ENCODE measurements at places on chromosomes 4 and X.

- no peak for DNase-seq
These were observed 16.0 kb downstream of the IGFBP7 start for GRCh38 chr4:57093845-57094831.

- DNase-seq, result no peak
These were observed 9.9 kb upstream of the SPON2 start for GRCh38 chr4:1182313-1182712.

DNA sequence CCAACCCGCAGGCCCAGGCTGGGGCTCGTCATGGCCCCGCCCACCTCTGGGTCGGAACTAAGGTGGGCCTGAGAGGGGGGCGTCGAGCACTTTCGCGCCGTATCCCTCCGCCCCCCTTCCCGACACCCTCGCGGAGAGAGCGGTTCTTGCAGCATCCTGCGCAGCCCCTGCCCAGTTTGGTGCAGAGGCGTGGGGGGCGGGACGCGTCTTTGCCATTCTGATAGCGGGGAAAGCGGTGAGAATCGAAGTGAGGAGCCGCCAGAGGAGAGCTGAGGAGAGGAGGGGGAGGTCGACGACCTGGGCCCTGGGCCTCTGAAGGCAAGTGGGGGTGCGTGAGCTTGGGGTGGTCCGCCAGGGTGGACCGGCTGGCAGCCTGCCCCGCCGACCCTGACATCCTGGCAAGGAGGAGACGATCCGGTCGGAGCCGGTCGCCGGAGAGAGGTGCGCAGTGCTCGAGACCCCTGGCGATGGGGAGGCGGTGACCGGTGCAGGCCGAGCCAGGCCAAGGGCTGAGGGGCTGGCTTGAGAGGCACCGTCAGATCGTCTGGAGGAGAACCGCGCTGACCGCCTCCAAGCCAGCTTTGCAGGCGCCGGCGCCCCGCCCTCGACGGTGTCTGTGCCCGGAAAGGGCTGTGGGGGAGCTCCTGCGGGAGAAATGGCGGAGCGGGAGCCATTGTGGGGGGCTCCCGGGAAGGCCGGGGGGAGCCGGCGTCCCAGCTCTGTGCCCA is 25.5 kb downstream of the GPRASP3 start:
- DNase-seq, result no peak

- DNase-seq, result no peak
These were observed 332.7 kb downstream of the MID1IP1 start for GRCh38 chrX:39133971-39134370.

- DNase-seq, result no peak
These were observed 342.7 kb downstream of the PDGFC start for GRCh38 chr4:156628858-156629257.

- DNase-seq, result no peak
These were observed 105.8 kb upstream of the MAGEB18 start for GRCh38 chrX:26032111-26032912.

GRCh38 chrX:76279007-76279406 is 106.1 kb downstream of the PBDC1 start:
- DNase-seq, result no peak

DNA sequence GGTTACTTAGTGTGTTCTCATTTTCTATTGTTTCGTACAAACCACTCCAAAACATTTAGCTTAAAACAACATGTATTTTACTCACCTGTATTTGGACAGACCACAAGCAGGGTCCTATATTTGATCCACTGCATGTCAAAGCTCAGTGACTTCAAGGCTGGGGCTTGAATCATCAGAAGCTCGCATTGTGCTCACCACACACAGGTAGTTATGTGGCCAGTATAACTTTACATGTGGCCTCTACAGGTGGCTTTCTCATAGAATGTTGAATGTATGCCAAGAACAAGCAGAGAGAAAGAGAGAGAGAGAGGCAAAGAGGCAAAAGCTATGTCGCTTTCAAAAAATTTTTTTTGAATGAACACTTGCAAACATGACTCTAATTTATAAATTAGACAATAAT is 107.6 kb downstream of the QRFPR start:
- DNase-seq, result no peak

DNA sequence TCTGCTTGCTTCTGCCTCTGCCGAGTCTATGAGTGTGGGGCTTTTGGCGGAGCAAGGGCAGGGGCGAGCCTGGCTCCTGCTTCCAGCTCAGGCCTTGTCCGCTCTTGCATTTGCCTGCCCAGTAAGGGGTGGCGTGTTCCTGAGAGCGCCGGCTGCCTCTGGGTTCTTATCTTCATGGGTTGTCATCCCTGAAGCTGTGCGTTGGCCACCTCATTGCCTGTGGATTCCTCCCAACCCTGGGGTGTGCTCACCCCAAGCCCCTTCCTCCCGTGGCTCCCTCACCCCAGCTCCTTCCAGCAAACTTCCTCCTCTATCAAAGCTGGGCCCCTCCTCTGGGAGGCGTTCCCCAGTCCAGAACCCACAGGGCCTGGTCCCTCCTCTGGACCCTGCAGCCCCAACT is 17.5 kb downstream of the SH3BP2 start:
- no peak for DNase-seq

- no peak for DNase-seq
These were observed 2.5 kb upstream of the TMEM47 start for GRCh38 chrX:34659575-34659974.

- no peak for DNase-seq
These were observed 13.2 kb upstream of the CLDN24 start for GRCh38 chr4:183335369-183335940.

GRCh38 chr4:8834681-8835220 is 36.9 kb downstream of the HMX1 start:
- DNase-seq, result no peak

GRCh38 chr4:186887291-186887700 is 163.6 kb upstream of the FAT1 start:
- no peak for DNase-seq

GRCh38 chrX:1249101-1249887 is 19.3 kb upstream of the CSF2RA start:
- DNase-seq, result no peak

DNA sequence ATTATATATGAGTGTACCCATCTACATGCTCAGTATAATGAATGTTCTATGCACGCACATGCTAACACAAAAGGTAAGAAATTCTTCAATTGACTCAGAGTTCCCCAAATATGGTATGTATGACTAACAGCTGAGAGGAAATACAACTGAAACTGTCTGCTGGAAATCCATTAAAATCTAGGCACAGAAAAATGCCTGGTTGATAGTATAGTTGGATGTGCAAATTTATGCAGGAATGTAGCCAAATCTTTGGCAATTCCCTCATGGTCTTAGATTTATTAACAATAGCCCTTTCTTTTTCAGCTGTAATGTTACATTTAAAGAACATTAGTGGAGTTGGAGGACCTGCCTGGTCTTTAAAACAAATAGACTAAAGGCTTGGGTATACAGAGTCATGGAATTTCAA is 5.5 kb downstream of the CAMK2D start:
- DNase-seq, result no peak

GRCh38 chrX:152897222-152898131 is at the start of gene ZNF185:
TSS of gene ZNF185 (plus strand) at chrX:152898067. CDS start at chrX:152914490, 16,423 bp downstream.
- no peak for DNase-seq

DNA sequence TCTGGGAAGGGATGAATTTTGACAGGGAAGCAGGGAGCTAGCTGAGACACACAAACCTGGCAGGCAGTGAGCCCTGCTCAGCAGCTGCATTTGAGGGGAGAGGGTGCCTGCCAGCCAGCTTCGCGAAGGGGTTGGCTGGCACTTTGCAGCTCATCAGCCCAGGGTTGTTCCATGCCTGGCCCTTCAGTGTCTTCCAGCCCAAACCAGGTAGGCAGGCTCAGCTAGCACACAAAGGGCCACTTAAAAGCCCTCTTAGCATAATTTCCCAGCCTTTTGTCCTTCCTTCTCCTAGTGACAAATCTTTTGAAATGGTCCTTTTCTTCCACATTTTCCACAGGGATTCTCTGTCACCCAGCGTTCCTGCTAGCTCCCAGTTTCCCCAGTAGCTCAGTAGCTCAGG is 4.3 kb upstream of the FRMPD3 start:
- DNase-seq, result peak; percentile 10

- no peak for DNase-seq
These were observed 32.7 kb upstream of the NKRF start for GRCh38 chrX:119638725-119639471.

DNA sequence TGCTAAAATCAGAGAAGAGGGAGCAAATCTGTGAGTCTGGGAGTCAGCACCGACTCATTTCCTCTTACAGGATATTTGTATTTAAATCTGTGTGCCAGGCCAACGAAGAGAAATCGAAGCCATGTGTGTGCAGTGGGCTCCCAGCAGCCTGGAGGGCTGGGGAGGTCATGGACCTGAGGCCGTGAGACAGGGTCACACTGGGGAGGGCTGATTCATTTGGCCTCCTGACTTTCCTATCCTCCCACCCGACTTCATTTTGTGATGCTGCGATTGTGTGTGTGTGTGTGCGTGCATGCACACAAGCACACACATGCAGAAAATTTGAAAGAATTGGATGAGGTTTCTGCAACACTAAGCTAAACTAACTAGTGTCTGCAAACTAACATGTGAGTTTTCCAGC is 48.7 kb upstream of the STX18 start:
- DNase-seq, result no peak

DNA sequence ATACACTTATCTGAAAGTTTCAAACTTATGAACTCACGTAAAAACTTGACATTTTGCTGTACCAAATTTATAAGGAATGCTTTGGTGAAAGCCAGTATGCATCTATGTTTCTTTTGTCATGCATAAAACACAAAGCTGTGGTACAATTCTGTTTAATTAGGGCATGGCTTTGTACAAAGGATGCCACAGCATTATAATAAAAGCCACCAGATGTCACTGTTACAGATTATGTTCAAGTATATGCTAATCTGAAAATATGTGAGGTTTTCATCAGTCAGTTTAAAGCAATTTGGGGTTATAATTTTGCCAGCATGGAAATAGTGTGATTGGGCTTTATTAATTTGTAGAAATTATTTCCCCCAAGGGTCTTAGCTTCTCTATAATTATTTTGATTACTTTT is 69.0 kb downstream of the ATOH1 start:
- no peak for DNase-seq

- DNase-seq, result no peak
These were observed 73.3 kb downstream of the OR13H1 start for GRCh38 chrX:131617182-131617581.

- no peak for DNase-seq
These were observed 46.9 kb upstream of the PABPC1L2A start for GRCh38 chrX:73126240-73126639.

- DNase-seq, result no peak
These were observed 317.1 kb upstream of the GALNT7 start for GRCh38 chr4:172851534-172851933.

- DNase-seq, result no peak
These were observed 66.4 kb upstream of the BANK1 start for GRCh38 chr4:101724093-101724492.

DNA sequence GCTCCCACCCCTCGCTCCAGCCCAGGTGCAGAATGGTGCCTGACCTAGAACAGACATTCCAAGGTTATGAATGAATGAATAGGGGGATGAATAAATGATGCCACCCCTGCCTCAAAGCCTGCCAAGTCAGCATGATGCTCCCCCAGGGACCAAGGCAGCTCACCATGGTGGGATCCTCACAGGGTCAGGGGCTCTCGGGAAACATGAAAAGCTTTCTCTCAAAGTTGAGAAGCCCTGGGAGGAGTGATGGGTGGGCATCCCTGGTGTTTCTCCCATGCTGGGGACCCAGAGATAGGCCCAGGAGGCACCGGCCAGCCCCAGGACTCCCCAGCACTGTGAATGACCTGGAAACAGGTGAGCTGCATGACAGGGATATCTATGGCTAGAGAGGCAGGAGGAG is 58.9 kb downstream of the HTRA3 start:
- no peak for DNase-seq

- peak; percentile 49 for DNase-seq
These were observed 206.0 kb downstream of the BCOR start for GRCh38 chrX:39891781-39892180.

- DNase-seq, result peak; percentile 23
These were observed 519.5 kb downstream of the BCOR start for GRCh38 chrX:39577985-39578869.

DNA sequence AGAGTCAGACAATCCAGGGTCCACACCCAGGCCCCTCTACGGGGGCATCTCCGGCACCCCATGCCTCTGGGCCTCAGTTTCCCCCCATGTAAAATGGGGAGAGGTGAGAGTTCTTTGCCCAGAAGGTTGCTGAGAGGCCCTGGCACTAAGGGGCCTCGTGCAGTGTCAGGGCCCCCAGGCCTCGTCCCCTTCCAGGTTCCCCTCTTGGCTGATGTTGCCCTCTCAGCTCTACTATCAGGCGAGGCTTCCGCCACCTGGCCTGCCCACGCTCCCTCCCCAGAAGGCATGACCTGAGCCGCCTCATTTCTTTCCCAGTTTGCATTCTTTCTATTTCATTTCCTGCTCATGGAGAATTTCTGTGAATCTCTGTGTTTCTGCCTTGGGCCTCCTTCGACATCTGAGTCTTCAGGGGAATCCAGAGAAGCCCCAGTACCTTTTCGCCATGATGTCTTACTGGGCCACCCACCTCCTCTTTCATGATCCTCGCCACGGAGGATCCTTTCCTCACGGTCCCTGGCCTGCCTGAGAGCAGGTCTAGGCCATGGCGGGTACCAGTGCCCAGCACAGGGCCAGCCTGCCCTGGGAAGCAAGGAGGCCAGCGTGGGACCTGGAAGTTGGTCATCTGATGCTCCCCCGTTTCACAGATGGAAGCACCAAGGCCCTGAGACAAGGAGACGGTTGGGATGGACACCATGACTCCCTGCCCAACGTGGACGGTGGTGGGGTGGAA is 21.9 kb upstream of the MRFAP1 start:
- no peak for DNase-seq

DNA sequence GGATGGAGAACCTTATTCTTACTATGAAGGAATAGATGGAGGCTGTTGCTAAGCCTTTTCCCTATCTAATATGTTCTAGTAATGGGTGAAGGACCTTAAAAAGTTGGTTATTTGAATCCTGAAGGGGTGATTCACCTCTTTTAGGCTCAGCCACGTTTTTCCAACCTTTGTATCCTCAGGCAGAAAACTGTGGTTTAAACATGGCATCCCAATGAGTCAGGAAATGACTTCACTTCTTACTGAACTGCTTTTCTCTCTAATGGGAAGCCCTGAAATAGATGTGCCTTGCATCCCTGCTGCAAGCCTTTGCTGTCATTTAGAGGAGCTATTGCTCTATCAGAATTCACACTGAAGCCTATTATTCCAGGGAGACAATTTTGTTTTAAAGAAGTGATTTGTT is 191.0 kb upstream of the ARX start:
- no peak for DNase-seq

DNA sequence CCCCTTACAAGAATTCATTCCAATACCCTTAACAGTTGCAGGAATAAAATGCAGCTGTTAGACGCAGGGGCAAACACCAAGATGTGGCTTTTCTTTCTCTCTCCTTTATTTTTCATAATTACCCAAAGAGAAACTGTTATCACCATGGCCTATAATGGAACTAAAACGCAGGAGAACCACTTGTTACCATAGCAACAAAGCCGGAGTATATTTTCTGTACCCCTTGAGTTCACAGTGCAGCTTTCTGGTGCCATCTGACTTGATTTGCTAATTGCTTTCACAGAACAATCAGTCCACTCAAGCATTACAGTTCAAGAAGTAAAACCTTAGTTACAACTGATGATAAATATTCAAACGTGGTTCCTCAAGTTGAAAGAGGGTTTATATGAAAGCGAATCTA is 157.9 kb downstream of the AMELX start:
- peak; percentile 2 for DNase-seq

- no peak for DNase-seq
These were observed 176.5 kb downstream of the AR start for GRCh38 chrX:67720344-67720743.

GRCh38 chrX:12410523-12410922 is 272.2 kb downstream of the FRMPD4 start:
- no peak for DNase-seq
